ENCODE measurements at places on chromosomes 7 and 10. TPM values are rescaled to one million over a fixed set of nuclear protein-coding genes. Genes with fewer than 3 reads are reported as not detected.

The SNX10 gene
- total RNA-seq = 45.7 TPM

The NUPR2 gene
- total RNA-seq = not detected

The SRRT gene
- 229 TPM for total RNA-seq

The TCAF2 gene
- total RNA-seq = 28.7 TPM

The MYO1G gene
- 398 TPM for total RNA-seq

The CPVL gene
- total RNA-seq = 0.27 TPM

The HOXA11 gene
- not detected for total RNA-seq

The CAMK2B gene
- 0.27 TPM for total RNA-seq

The NEBL gene
- not detected for total RNA-seq

The RNLS gene
- 2.1 TPM for total RNA-seq

The PRKCQ gene
- total RNA-seq = 71.5 TPM

The CCDC136 gene
- 5.3 TPM for total RNA-seq

The CALML5 gene
- not detected for total RNA-seq

The PON1 gene
- not detected for total RNA-seq

The SUN1 gene
- 47.5 TPM for total RNA-seq

The PVRIG gene
- 72.8 TPM for total RNA-seq

The OPN1SW gene
- not detected for total RNA-seq

The ZNF722 gene
- not detected for total RNA-seq

The ANKRD22 gene
- 0.42 TPM for total RNA-seq

The CDHR3 gene
- total RNA-seq = 3.1 TPM

The SKIDA1 gene
- total RNA-seq = not detected

The MYH16 gene
- total RNA-seq = not detected

The IFIT2 gene
- 2.4 TPM for total RNA-seq

The FKBP6 gene
- not detected for total RNA-seq

The TIMM23 gene
- total RNA-seq = 62.2 TPM

The CTAGE8 gene
- total RNA-seq = 2.9 TPM

The KLF14 gene
- total RNA-seq = not detected

The ZNF804B gene
- total RNA-seq = not detected

The FAM25G gene
- not detected for total RNA-seq

The HYCC1 gene
- 64.2 TPM for total RNA-seq

The UBN2 gene
- total RNA-seq = 13.8 TPM

The ADAM22 gene
- 1.2 TPM for total RNA-seq

The ZWINT gene
- 81.1 TPM for total RNA-seq

The MLXIPL gene
- not detected for total RNA-seq

The SFTPA1 gene
- not detected for total RNA-seq

The PIK3CG gene
- total RNA-seq = 36.5 TPM

The CALHM3 gene
- total RNA-seq = not detected

The RBP3 gene
- total RNA-seq = not detected

The TMEM176A gene
- not detected for total RNA-seq

The GIMAP8 gene
- total RNA-seq = 54.5 TPM

The TMEM26 gene
- total RNA-seq = not detected

The AQP1 gene
- 0.34 TPM for total RNA-seq

The ATOH7 gene
- total RNA-seq = not detected

The JCAD gene
- total RNA-seq = 0.78 TPM

The ITGA8 gene
- not detected for total RNA-seq

The PTPRE gene
- total RNA-seq = 35.7 TPM

The NUTM2E gene
- not detected for total RNA-seq

The PGAM2 gene
- 0.66 TPM for total RNA-seq
